Jurkat, Clone E6-1 (cell line): ENCODE measurements at places on chromosomes 3 and 15.

GRCh38 chr15:39553947-39554693 lies 26.8 kb upstream of the THBS1 start:
- DNase-seq: no peak

- DNase-seq: no peak
Measured at GRCh38 chr15:88622605-88622975, 1.4 kb downstream of the AEN start.

- DNase-seq: no peak
Measured at GRCh38 chr3:154614601-154615000, 184.6 kb upstream of the GPR149 start.

GRCh38 chr3:99761415-99762165 lies 56.1 kb upstream of the CMSS1 start:
- DNase-seq: no peak

GRCh38 chr3:38609386-38610111 lies 39.9 kb downstream of the SCN5A start:
- no peak for DNase-seq

DNA sequence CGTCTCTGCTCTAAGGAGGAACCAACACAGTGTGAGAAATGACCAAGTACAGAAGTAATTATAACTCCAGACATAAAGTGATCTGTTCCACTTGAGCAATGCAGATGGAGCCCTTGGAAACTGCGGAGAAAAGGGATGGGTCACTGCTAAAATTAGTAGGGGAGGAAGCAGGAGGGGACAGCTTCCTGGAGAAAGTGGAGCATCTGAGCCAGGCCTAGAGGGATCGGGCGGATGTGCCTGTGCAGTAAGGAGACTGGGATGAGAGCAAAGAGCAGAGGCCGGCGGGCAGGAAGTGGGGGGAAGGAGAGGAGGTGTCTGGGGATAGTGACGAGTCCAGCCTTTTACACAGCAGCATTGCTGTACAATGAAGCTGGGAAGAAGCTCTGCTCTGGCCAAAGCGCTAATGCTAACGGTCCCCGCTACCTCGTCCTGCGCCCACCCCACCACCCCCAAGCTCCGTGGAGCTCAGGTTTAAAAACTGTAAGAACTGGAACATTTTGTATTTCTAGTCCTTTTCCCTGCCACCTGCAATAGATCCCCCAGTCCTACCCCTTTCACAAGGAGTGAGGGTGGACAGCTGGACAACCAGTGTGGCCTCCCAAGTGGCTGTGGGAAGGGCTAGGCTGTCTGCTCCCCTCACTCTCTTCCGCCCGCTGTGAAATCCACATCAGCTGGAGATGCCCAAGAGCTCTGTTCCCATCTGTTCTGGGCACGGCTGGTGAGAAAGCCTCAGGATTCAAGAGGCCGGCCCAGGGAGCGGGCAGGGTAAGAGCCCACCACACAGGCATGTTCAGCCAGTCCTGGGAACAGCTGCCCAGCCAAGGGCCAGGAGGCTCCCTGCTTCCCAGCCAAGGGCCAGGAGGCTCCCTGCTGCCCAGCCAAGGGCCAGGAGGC lies 53.0 kb upstream of the HES1 start:
- no peak for DNase-seq

DNA sequence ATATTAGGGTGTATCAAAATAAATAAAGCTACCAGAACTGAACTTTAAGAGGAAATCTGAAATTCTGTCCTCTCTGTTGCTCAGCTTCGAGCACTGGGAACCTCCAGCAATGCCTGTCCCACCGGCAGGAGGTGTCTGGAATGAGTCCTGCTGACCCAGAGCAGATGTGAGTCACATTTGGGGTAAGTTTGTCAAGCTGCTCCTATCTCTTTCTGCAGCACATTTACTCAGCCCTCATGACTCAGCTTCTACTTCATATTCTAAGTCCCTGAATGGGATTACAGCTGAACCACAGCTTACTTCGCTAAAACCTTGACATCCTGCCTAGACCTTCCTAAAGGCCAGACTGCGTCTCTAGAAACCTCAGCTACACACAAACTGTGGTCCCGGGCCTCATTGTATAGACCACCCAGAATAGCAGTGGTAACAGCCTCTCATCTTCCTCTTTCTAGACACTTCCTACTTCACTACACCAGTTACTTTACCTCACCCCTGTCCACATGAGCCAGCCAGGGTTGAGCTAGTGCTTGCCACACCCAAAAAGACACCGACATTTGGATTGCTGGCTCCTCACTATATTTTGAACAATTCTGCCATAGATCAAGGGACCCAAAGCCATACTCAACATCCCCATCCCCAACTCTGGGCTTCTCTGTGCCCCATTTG lies 109.6 kb upstream of the TMCO5A start:
- peak; percentile 0 for DNase-seq

GRCh38 chr3:25424614-25425013 lies 3.4 kb upstream of the RARB start:
- DNase-seq: no peak

GRCh38 chr3:105367063-105367405 lies 325 bp downstream of the ALCAM start:
- no peak for DNase-seq

DNA sequence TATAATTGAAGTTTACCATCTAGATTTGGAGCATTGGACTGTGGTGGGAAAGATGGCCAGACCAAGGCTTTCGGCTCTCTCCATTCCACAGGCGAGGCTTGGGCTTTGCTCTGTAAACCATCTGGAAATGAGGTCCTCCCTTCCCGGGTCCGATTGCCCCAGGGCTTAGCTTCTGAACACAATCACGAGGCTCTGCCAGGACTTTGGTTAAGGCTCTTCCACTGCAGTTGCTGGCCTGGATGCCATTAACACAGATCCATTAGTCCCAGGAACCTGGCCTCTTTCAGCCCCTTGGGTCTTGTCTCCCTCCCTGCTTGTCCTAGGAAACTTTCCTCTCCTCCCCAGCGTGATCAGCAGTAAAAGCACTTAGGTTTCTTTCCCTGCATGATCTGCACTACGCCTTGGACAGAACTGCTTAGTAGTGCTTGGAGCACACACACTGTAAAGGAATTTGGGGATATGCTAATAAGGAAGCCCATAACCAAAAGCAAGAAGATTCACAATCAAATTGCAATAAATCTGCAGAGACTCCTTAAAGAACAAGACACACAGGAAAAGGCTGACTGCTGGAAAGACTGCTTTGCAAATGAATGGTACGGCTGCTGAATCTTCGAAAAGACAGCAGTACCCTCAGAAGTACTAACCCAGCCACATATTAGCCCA lies 154.3 kb downstream of the ECT2 start:
- no peak for DNase-seq

DNA sequence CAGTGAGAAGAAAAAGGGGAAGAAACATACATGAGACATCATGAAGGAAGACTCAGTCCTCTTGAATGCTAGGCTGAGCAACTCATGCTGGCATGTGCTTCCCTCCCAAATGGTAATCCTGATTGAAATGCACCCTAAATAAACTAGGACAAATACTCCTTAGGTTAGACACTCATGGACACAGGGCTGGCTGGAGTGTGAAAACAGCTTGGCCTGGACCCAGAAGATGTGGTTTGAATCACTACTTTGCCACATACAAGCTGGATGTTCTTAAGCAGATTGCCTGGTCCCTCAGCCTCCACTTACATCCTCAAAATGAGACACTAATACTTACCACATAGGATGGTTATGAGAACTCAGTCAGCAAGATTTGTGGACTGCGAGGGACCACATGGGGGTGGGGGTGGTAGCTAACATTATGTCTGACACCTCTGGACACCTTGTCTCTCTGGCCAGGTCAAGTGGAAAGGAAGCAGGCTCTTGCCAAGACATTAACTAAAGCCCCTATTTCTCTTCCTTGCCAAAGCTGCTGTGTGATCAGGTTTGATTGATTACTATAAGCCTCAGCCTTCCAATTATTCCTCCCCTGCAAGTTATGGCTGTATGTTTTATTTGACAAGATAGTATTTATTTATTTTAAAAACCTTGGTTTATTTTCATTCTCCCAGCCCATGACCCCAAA lies 138.9 kb upstream of the SLC7A14 start:
- no peak for DNase-seq

DNA sequence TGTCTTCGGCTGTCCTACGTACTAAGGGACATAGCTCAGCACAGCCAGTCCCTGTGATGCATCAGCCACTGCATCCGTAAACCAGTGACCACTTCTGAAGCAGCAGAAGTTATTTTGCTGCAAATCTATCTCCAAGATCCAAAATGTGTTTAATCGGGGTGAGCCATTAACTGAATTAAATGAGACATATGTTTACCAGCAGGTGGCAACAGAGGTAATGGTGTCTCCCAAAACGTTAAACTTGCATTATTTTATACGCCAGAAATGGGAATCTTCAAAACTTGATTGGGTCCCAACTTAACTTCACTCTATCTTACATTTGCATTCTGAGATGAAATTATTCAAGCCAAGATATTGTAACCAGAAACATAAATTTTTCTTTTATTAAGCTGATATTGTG lies 75.3 kb upstream of the BOC start:
- peak; percentile 8 for DNase-seq

DNA sequence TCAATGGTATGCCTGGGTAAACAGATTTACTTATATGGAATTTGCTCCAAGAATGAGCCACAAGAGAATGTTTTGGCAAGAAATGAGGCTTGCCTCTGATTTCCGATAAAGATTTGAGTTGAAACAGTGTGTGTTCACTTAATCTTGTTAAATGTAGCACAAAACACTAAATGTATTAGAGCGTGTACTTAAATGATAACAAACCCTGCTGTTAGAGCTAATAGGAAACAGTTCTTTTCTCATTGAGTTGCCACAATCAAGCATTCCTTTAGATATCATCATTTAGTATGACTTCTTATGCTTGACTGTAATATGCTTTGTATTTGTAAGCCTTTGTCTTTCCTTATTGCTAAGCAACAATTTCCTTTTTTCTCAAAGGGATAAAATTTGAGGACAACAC lies 353.6 kb upstream of the ZNF717 start:
- DNase-seq: no peak

- no peak for DNase-seq
Measured at GRCh38 chr3:3110299-3110630, at the start of gene IL5RA. TSS of gene IL5RA (minus strand) at chr3:3110374. CDS start at chr3:3104984, 5,390 bp downstream.

DNA sequence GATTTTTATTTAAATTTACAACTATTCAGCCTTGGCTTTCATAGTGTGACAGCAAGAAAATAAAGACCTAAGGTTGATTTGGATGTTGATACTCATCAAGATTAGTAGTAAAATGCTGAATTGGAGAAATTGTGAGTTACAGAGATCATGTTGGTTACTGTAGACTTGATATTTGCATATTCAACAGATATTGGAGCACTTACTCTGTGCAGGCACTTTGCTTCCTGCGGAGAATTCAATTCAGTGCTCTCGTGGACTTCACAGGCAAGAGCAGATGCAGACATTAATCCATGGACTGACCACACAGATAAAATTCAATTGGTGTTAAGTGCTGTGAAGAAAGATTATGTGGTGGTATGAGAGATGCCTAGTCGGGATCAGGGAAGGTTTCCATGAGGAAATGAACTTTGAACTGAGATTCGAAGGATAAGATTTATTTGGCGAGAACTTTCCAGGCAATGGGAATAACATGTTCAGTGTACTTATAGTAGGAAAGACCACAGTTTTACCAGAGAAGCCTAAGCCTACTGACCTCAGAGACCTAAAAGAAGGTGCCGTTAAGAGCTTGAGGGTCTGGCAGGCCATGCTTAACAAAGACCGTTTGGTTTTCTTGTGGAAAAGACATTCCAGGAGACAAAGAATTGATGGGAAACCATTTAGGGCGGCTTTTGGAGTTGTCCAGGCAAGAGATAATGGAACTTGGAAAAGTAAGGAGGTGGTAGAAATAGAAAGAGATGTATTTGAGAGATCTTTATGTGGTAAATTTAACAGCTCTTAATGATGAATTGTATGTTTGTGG lies 4.3 kb downstream of the SELENOT start:
- no peak for DNase-seq

DNA sequence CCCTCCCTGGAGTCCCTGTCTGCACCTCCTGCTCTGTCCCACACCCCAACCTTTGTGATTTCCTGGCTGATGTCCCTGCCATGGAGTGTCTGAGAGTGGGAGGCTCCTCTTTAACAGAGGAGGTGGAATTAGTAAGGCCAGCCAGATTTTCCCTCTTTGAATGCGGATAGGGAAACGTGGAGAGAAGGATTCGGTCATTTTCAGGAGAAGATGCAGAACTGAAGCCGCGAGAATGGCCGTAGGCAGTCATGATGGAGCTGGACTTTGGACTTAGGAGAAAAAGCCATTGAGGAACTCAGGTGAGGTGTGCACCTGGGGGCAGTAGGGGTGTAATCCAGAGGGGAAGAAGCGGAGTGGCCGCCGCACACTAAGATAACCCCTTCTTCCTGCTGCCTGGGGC lies 138.1 kb upstream of the ATP10A start:
- DNase-seq: no peak

GRCh38 chr3:25689226-25689625 lies 24.5 kb upstream of the TOP2B start:
- DNase-seq: no peak

DNA sequence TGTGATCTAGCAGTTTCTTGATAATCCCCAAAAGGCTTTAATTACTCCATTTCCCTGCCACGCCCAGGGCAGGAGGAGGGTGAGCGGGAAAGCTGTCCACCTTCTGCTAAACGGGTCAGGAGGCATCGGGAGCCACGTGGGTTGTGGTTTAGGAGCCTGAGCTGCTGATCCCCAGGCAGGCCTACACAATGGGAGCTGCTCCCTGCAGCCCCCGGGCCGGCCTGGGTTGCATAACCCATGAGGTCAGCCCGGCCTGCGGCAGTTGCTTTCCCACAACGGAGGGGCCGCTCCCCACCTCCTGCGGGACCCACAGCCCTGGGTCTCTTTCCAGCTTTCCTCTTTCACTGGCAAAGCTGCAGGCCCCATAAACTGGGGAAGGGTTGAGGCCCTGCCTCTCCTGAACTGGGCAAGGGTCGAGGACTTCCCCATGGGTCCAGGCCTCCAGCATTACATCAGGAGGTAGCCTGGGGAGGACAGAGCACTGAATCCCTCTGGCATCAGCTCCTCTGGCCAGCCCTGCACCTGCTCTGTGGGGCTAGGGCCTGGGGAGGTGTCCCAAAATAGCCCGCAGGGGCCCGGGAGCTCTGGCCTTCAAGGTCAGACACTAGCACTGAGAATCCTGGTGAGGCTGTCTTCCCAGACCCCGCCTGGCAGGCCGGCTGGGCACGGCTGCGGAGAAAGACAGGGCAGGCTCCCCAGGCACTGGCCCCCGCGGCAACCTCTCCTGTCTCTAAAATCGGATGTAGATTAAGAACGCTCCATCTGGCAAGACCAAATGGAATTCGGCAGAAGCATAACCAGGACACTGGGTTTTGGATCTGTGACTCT lies 47.3 kb downstream of the ZDHHC19 start:
- no peak for DNase-seq

DNA sequence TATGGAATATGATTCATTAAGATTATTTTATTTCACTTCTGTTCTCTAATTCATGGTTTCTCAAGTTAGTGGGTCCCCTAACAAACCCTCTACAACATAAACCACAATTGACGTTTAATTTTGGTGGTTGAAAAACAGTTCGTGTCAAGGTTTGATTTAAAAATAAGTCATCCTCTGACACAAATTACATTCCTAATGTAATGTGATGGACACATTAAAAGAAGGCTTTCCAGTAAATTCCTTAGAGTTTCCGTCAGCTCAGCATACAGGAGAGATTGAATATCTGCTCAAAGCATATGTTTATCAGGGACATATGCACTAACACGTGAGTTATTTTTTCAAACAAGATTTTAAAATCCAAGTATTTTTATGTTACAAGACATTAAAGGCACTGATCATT lies 626.5 kb upstream of the ADAMTS9 start:
- no peak for DNase-seq

- DNase-seq: no peak
Measured at GRCh38 chr3:14522129-14522691, 17.9 kb downstream of the GRIP2 start.
